Hematopoietic multipotent progenitor cell treated with erythropoietin and hydrocortisone succinate and interleukin-3 and kit ligand, for 17 days (in vitro differentiated cells): ENCODE measurements at places on chromosomes 6 and 20.

DNA sequence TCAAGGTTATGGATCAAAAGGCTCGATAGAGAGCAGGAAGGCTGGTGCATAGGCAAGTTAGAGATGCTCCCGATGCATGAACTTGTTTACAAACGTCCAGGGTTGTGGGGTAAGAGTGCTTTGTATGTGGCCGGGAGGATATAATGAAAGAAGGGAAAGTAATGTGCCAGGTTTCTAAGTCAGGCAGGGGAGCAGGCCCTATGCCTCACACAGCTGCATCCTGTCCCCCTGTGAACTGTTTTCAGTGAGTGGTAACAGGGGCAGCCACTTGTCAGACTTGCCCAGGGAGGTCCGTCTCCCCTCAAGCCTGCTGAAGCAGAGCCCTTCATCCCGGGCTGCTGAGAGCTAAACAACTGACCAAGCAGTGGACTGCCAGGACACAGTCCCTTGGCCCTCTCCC lies 19.4 kb downstream of the KCNK5 start:
- DNase-seq = no peak

GRCh38 chr20:19017104-19017690 lies 195.2 kb upstream of the SLC24A3 start:
- no peak for DNase-seq

DNA sequence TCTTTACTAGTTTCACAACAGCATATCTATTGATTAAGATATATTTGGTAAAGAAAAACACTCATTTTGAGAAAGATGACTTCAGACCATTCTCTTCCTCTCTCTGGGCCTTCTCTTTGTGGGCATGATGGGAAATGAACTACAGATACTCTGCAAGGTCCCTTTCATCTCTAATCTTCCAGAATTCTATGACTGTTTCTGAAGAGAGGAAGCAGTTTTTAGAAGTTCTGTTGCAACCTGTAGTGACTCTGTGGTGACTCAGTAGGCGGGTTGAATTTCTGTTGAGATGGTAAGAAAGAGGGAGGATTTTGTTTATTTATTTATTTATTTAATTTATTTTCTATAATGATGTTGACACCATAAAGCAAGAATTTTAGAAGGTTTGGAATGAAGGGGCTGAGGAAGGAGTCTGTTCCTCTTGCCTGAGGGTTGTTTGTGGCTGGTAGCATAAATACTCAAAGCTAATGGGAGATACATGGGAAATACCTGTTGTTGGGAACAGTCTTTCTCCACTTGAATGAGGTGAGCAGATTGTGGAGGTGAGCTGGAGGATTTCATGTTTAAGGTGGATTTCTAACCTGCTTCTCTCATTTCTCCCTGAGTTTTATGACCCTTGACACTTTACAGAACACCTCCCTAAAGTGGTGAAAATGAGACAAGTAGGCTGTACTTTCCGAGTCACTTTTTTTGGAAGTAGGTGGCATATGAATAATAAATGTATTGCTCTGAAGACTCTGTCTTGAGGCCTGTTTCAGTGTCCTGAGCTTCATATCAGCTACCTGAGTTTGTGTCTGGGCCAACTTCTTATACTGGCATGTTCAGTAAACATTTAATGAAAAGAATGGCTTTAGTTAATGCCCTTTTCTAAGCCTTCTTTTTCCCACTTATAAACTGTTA lies 15.0 kb downstream of the ACSS2 start:
- no peak for DNase-seq

GRCh38 chr6:12200761-12201160 lies 89.4 kb upstream of the EDN1 start:
- DNase-seq = no peak

- DNase-seq = no peak
Observed at GRCh38 chr6:163667372-163668060, 253.0 kb downstream of the QKI start.

GRCh38 chr6:46129629-46130511 lies at the start of gene ENPP4:
Gene ENPP4 (plus strand): TSS chr6:46129989. CDS start chr6:46139584, 9,595 bp downstream.
- peak; percentile 86 for DNase-seq

GRCh38 chr6:163731215-163732013 lies 316.9 kb downstream of the QKI start:
- DNase-seq = peak; percentile 26

- peak; percentile 54 for DNase-seq
Observed at GRCh38 chr6:137867685-137868509, 838 bp downstream of the TNFAIP3 start.
